NK-92 treated with Interleukin-12 subunit alpha and Interleukin-12 subunit beta, amount 100 ng/mL, for 24 hours (cell line): ENCODE measurements at places on chromosomes 6 and 20.

- DNase-seq = no peak
These were observed 101.3 kb downstream of the RALGAPA2 start for GRCh38 chr20:20611167-20611566.

DNA sequence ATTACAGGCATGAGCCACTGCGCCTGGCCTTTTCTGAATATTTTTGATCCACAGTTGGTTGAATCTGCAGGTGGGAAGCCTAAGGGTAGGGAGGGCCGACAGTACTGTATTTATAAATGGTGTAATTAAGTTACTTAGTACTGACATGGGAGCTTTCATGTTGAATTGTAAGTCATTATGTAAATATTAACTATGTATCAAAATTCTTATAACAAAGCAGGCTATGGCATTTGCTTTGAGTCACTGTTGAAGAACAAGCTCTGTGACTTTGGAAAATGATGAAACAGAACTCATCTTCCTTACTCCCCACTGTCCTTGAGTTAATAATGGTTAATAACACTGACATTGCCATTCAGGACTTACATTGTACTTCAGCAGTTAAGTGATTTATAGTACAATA lies 63.0 kb upstream of the TXNDC5 start:
- DNase-seq = no peak

- DNase-seq = no peak
These were observed 212.5 kb downstream of the GJA1 start for GRCh38 chr6:121647905-121648304.

DNA sequence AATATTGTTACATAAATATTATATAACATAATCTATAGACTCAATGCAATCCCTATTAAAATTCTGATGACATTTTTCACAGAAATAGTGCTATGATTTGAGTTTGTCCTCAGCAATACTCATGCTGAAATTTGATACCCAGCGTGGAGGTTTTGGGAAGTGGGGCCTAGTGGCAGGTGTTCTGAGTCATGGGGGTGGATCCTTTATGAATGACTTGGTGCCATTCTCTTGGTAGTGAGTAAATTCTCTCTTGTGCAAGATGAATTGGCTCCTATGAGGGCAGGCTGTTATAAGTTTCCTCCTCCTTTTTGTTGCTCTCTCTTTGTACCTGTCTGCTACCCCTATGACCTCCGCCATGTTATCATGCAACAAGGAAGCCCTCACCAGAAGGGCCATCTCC lies 65.8 kb downstream of the SHPRH start:
- no peak for DNase-seq

DNA sequence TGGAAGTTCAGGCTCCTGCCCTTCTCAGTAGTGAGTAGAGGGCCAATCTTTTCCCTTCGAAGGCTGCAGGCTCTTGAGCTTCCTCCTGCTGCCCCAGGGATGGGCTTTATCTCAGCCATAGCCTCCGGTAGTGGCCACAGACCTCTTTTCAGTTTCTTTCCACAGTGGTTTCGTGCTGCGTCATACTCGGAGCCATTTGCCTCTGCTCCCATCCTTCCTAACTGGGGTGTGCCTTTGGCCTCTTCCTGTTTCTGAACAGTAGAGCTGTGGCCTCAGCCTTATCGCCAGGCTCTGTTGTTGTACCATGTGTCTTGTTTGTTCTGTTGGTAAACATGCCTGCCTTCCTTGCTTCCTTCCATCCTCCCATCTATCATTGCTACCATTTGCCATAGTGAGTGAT lies 54.1 kb downstream of the TULP4 start:
- no peak for DNase-seq

GRCh38 chr6:87674290-87674689 lies 27.7 kb downstream of the AKIRIN2 start:
- DNase-seq = no peak

DNA sequence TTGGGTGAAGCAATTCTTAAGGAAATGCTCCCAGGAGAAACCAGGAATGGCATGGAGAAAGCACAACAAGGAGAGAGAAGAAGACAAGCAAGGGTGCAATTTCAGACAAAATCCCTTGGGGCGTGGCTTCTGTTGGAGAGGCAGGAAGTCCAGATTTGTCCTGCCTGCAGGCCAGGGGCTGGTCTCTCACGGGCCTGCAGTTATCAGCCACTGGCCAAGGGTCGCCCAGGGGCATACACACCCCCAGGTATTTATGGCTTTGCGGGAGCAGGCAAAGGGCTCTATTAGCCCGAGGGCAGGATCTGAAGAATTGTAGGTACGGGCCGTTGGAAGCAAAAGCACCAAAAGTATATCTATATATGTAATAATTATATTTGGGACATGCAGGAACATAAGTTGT lies 87.7 kb downstream of the IYD start:
- no peak for DNase-seq

DNA sequence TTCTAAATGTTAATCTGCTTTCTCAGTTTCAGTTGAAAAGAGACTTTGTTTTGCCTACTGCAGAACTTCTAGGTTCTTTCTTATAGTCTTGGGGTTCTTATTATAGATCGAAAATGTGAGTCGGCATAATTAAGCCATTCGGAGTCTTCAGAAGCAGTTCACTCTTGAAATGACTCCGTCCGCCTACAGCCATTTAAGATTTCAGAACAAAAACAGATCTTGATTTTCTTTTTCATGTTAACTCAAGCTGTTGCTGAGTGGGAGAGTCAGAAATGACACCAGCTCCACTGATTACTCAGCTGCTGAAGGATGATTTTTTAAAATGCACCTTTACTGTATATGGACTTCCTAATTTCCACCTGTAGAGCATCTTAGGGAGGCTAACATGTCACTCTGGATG lies 15.9 kb downstream of the PRDM1 start:
- no peak for DNase-seq

DNA sequence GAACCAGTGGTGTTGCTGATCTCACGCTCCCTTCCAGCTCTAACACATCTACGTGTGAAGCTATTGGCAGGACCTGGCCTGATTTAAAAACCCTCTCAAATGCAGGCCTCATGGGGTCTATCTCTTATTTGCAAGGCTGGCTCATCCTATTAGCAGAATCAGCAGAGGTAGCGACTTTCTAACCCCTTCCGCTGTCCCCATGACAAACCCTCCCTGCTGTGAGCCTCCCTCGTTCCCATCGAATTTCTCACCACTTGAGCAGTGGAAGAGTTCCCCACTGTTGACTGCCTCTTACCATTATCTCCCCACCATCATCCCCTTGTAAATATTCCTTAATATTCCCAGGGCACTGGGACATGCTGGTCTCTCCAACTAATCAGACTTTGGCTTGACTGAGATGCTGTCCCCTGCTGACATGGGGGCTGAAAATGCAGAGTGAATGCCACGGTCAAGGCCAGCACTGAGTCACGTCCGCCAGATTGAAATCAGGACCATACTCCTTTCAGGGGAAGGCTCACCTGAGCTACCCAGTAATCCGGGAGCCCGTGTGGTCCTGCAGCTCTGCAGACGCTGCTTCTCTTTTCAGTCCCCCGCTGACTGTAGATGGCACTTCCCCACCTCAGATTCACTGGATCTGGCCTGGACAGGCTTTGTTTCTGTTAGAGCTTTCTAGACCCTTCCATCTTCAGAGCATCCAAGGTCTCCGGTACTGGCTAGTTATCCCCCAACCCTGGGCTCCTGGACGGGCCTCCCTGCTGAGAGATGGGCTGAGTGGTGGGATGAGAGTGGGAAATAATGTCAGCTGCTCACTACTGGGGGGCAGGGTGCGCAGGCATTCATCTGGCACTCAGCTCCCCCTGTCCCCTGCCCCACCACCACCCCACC lies 23.1 kb downstream of the AAR2 start:
- no peak for DNase-seq

DNA sequence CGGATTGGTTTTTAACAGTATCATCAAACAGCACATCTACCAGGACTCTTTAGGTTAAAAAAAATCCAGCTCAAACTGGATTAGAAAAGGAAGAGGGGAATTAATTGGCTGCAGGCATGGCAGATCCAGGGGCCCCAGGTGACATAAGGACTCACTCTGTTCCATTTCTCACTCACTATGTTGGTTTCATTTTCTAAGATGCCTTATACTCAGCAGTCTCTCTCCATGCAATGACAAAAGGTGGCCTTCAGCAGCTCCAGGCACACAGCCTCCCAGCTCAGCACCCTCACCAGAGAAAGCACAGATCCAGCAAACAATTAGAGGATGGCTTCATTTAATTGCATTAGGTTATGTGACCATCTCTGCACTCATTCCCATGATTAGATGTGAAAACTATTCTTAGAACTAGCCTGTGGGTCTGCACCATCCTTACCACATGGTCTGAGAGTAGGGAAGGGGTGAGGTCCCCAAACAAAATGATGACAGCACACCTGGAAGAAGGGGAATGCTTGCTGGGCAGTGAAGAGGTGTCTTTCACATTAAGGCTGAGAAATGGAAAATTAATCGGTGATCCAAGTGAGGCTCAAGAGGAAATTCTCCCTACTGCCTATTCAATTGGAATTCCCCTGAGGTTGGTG lies 243.1 kb downstream of the CDH26 start:
- DNase-seq = no peak

GRCh38 chr6:7296602-7297001 lies 16.4 kb downstream of the SSR1 start:
- DNase-seq = no peak

GRCh38 chr6:150541576-150541975 lies 58.1 kb upstream of the PLEKHG1 start:
- DNase-seq = no peak

GRCh38 chr20:50219600-50219999 lies 29.0 kb downstream of the CEBPB start:
- no peak for DNase-seq

DNA sequence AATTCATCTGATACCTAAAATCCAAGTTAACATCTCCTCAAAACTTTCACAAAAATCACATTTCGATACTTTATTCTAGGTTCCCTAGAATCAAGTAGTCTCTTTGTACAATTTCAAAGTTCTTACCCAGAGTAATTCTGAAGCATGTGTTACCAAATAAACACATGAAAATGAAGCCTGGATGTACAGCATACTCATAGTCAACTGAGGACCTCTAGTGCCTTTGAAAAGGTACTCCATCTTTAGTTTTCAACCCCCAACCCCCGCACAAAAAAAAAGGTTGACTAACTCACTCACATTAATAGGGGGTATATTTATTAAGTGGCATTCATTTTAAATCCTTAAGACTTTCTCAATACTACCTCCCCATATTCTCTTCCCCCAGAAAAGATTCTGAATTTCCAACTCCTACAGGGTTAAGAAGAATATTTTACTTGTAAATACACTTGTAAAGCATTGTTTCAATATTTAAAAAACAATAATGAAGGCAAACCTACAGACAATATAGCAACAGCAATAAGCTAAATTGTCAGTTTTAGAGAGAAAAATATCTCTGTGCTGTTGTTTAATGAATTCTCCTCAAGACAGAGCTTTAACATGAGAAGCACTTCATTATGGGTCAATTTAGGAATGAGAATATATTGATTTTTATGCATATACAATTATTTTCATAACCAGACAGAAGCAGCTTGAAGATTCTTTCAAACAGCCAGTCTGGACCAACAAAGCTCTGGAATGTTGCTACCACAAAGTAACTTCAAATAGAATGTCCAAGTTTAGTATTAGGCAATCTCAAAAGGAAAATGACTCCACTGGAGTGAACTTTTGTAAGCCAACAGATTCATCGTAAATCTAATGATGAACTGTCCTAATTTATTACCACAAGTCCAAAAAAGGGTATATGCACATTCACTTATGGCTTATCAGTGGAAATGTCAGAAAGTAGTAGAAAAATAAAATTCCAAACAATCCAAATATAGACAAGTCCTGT lies 3.3 kb downstream of the PLN start:
- DNase-seq = no peak

DNA sequence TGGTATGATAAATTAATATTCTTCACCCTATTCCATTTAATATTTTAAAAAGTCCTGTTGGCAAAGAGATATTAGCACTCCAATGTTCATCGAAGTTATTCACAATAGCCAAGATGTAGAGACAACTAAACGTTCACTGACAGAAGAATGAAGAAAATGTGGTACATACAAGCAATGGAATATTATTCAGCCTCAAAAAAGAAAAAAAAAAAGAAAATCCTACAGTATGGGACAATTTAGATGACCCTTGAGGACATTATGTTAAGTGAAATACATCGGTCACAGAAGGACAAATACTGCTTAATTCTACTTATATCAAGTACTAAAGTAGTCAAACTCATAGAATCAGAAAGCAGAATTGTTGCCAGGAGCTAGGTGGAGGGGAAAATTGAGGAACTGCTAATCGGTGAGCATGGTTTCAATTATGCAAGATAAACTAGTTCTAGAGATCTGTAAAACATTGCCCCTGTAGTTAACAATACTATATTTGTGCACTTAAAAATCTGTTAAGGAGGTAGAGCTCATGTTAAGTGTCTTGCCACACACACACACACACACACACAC lies 4.7 kb downstream of the GCLC start:
- DNase-seq = no peak

DNA sequence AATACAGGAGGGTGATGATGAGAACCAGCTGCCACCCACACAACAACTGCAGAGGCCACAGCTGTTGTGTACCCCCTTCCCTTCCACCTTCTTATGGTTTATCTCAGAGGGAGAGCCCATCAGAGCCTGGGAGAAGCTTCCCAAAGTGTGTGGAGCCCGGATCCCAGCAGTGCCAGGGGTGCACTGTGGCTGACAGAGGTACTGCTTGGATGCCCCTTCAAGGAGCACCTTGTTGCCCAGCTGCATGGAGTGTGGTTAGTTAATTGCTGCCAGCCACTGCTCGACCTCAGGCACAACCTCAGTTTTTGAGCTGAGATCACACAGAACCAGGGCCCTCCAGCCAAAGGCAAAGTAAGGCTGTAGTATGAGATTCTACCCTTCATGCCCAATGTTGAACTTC lies 13.0 kb downstream of the PI3 start:
- DNase-seq = no peak

DNA sequence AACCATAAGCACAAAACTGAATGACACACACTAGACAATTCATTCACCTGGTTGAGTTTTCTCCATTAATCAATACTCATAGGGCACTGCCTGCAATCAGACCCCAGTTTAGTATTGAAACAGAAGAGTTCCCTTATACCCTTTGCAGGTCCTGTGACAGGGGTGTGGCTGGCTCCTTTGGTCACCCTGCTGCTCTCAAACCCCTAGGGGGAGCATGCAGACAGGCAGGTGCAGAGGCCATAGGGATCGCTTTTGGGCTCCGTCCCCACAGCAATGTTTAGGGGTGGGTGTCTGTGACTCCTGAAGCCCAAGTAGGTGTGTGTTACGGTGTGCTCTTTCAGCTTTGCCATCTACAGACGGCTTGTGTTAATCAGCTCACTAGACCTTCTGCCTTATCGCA lies 210.4 kb downstream of the CENPW start:
- no peak for DNase-seq

- DNase-seq = no peak
These were observed 8.3 kb downstream of the RIPOR2 start for GRCh38 chr6:24927277-24927955.

GRCh38 chr6:89509777-89510281 lies 76.9 kb downstream of the ANKRD6 start:
- DNase-seq = no peak

DNA sequence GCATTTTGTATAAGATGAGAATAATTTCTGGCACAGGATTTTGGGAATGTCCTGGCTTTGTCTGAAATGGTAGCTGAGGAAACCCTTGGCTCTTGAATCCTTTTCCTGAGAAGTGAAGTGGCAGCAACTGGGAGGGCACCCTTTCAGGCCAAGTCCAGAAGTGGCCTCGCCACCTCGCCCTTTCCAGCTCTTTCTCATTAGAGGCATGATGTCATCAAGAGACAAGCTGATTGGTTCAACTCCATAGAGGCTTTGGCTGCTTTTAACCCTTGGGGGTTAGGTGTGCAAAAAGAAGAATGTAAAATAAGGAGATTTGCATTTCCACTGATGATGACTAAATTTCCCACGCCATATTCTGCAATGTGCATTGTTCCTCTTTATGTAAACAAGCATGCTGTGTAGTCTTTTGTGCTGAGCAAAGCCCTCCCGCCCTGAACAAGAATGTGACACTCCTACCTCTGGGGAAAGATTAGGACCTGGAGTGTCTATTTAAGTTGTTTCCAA lies 116.5 kb downstream of the TCP11 start:
- DNase-seq = no peak
